ENCODE measurements at places on chromosomes 13 and 19.

- no peak for DNase-seq
These were observed 36.2 kb downstream of the ERCC5 start for GRCh38 chr13:102881819-102882686.

- DNase-seq = no peak
These were observed 1.7 kb downstream of the SPRED3 start for GRCh38 chr19:38389957-38390924.

GRCh38 chr13:74067818-74068217 is 66.4 kb downstream of the KLF12 start:
- DNase-seq = no peak

- no peak for DNase-seq
These were observed 62.3 kb downstream of the ITGBL1 start for GRCh38 chr13:101514695-101515275.

GRCh38 chr19:51470966-51471365 is 7.4 kb upstream of the CEACAM18 start:
- no peak for DNase-seq

- DNase-seq = no peak
These were observed 122.5 kb downstream of the STK24 start for GRCh38 chr13:98454389-98454881.

DNA sequence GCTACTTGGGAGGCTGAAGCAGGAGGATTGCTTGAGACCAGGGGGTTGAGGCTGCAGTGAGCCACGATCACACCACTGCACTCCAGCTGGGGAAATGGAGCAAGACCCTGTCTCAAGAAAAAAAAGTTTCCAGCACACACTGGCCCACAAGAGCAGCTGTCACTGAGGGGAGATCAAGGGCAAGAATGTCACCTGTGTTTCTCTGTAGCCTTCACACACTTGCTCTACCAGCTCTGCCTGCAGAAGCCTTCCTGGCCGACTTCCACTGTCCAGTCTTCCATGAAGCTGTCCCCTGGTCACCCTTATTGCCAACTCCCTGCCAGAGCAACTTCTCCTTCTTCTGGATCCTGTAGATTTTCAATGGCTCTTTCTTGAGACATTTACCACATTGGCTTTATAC is 158.0 kb downstream of the KCTD15 start:
- DNase-seq = no peak

DNA sequence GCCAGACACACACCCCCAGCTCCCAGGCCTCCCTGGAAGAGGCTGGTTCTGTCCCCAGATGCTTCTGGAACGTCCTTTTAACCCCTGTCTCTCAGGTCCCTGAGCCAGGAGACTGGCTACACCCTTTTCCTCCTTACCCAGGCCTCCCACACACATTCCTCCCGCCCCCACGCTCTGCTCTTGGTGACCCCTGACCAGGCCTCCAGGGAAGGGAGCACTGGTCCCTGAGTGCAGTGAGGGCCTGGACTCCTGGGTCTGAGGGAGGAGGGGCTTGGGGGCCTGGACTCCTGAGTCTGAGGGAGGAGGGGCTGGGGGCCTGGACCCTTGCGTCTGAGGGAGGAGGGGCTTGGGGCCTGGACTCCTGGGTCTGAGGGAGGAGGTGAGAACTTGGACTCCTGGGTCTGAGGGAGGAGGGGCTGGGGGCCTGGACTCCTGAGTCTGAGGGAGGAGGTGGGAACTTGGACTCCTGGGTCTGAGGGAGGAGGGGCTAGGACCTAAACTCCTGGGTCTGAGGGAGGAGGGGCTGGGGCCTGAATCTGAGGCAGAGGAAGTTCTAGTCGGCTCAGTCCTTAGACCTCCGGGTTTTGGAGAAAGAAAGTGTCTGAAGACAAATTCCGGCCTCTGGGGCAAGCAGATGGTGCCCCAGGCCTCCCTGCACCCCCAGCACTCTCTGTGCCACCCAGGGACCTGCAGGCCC is 527 bp downstream of the KLK6 start:
- no peak for DNase-seq

DNA sequence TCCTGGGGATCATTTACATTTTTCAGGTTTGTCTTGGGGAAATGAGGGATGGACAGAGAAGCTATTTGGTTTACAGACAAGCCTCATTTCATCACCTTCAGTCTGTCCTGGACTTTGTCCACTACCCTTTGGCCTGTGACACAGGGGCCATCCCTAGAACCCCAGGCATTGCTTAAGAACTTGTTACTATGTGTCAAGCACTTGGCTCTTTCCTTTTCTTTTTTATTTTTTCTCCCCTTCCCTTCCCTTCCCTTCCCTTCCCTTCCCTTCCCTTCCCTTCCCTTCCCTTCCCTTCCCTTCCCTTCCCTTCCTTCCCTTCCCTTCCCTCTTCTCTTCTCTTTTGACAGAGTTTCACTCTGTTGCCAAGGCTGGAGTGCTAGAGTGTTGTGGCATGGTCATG is 253.1 kb downstream of the OLFM4 start:
- no peak for DNase-seq

DNA sequence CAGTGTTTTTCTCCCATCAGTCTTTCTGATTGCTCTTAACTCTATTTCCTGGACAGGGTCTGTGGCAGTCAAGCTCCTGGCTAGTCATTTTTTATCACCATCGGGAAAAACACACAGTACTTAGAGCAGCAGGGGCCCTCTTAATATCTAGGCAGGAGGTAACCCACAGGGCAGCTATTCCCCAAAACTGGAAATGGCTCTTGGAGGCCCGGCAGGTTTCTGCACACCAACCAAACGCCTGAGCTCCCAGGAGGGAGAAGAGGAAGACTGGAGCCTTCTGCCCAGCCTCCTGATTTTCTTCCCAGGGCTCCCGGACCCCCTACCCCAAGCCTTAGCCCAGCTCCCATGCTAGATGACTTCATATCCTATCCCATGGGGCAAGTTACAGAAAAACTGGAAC is 49.3 kb upstream of the VSTM2B start:
- no peak for DNase-seq

DNA sequence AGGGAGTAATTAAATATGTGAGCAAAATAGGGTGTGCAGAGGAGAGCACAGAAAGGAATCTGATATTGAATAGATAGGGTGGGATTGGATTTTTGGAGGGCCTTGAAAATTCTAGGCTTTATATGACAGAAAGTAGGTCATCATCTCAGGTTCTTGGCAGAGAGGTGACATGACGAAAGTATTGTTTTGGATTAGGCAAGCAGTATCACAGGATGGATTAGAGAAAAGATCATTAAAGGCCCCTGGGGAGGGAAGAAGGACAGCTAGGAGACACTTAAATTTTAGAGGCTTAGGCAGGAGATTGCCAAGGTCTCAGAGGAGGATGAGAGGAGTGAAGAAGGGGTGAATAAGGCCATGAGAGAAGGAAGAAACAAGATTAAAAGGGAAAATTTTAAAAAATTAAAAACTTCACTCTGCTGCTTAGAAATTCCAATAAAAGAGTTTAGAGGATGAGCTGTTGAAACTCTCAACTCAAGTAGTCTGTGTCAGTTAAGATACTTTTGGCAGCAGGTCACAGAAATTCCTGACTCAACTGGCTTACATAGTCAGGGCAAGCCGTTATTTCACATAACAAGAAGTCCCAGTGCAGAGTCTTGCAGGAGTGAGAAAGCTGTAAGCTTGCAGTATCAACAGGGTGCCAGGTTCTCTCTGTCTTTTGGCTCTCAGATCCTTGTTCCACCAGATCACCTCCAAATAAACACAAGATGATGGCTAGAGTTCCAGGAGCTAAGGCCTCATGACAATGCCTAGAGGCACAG is 8.8 kb downstream of the GPC6 start:
- DNase-seq = no peak

DNA sequence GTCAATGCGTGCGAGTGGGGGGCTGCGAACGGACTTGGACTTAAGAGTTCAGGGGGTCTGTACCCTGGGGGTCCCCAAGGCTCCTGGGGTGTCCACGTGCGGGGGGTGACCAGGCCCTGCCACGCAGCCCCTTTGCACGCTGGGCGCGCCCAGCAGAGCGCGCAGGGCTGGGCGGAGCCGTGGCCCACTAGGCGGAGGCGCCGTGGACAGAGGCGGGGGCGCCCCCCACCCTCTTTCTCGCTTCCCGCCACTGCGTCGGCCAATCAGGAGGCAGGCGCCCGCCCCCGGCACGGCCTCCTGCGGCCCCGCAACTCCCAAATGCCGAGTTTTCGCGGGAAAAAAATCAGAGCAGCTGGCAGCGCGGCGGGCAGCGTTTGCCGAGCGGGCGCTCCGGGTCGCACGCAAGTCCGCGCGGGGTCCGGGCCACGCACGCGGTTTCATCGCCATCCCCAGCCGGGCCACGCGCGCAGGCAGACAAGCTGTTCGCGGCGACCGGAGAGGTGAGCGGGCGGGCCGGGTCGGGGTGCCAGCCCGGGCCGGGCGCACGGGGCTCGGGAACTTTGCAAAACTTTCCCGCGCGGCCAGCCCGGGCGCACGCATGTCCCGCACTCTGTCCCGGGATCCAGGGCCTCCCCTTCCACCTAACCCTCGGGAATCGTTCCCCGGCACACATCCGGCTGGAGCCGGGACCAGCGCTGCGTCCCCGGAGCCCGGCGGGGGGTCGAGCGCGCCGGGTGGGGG is at the start of gene UHRF1:
Gene UHRF1 (plus strand): TSS at position 346 of the 741 bp plus-strand sequence. CDS start 1,385 bp downstream, outside the sequence.
- no peak for DNase-seq

DNA sequence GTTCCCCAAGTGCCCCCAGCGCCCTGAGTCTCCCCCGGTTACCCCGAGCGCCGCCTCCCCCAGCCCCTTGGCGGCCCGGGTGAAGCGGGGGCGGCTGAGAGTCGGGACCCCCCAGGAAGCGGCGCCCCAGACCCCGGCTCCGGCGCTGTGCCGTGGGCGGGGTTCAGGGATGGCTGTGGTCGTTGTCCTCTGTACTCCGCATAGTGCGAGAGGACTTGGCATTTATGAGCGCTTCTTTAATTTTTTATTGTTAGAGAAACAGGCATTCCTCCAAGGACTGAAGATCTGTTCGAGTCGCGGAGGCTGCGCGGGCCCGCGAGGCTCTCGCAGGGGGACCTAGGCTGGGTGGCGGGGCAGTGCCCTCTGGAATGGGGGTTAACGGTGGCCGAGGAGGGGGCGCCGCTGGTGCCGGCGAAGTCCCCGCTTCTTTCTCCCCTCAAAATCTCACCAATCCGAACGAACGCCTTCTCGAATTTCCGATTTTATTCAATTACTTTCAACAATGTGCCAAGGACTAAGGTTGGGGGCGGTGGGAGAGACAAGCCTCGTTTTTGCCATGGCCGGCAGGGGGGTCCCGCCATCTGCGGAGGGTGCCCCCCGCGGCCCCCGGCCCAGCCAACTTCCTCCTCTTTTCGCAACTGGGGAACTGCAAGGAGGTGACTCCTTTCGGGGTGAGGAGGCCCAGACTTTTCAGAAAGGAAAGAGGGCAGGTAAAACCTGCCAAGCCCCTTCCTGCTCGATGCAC is 596 bp upstream of the GJB2 start:
- DNase-seq = no peak

DNA sequence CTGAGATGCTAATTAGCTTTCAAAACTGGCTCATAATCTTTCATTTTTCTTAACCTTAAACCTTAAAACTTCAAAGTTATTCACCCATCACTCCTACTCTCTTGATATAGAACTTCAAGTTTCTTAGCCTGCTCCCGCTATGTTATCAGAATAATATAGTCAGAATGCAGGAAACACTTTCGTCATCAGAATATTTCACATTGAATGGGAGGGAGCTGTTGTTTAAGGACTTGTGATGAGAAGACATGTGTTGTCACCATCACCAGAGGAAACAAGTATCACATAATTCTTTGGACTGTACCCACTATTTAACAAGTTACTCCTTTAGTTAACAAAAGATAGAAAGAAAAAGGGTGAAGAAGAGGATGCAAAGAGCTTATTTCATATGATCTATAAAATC is 65.0 kb upstream of the FNDC3A start:
- no peak for DNase-seq

DNA sequence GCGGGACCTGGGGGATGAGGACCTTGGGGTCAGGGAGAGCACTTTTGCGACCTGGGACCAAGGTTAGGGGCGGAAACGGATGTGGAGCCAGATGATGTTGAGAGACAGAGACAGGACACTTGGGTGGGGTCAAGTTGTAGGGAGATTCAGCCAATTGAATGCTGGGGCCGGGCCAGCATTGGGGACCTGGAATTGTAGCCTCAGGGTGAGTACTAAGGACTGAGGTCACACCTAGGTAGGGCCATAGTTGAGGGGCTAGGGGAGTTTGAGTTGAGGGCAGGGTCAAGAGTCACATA is 1.2 kb downstream of the ALKBH7 start:
- DNase-seq = no peak

- no peak for DNase-seq
These were observed 147.2 kb downstream of the MIPEP start for GRCh38 chr13:23741879-23742510.

DNA sequence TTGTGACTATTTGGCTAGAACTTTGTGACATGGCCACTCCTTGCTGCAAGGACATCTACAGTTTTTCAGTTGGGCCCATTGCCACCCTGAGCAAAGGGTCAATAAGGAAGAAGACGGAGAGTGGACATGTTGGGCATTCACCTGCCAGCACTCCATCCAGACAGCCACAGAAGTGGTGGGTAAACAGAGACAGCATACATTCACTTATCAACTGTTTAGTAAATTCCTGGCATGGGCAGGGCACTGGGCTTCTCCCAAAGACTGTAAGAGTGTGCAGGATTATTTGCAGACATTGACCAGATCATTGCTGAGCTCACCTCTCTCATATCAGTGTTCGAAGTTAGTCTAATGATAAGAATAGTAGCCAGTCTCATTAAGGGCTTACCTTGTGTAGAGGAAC is 29.2 kb downstream of the SIPA1L3 start:
- DNase-seq = no peak

DNA sequence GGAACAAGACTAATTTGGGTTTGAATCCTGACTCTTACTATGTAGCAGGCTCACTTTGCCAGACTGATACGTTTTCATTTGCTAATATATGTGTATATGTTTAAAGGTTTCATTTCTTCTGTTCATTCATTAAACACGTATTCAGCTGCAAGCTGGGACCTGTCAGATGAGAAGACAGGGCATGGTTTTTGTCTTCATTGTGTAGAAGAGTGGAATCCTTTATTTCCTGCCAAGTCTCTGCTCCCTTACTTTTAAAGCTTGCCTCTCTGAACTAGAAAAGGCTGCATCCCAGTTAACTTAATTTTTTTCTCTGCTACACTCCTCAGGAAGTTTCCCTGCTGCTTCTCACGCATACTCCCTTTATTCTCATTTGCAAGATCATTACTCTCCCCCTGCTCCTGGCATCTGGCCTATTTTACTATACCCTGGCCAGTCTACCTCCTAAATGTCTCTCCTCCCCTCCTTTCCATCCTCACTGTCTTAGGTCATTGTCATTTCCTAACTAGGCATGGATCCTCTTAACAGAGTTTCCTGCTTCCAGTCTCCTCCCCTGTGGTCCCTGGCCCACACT is 141.0 kb upstream of the TMTC4 start:
- DNase-seq = no peak

GRCh38 chr13:110644892-110645521 is 29.7 kb downstream of the NAXD start:
- no peak for DNase-seq
